AG04449 (cell line): ENCODE measurements at places on chromosomes 1 and 21.

GRCh38 chr1:171800851-171801250, 19.4 kb downstream of the METTL13 start:
- no peak for DNase-seq

DNA sequence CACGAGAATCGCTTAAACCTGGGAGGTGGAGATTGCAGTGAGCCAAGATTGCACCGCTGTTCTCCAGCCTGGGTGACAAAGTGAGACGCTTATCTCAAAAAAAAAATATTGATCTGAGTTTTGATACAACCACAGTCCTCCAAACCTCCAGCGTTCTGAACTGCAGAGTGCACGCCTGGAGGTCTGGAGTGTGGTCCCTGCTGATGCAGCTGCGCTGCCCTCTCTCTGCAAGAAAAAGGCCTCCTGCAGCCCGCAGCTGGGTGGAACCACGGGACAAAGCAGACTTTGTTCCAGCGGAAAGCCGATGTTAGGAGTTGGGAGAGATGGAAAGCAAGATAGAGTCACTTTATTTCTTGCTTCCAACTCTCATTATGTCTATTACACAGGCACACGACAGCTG, 144.9 kb upstream of the SOD1 start:
- no peak for DNase-seq

DNA sequence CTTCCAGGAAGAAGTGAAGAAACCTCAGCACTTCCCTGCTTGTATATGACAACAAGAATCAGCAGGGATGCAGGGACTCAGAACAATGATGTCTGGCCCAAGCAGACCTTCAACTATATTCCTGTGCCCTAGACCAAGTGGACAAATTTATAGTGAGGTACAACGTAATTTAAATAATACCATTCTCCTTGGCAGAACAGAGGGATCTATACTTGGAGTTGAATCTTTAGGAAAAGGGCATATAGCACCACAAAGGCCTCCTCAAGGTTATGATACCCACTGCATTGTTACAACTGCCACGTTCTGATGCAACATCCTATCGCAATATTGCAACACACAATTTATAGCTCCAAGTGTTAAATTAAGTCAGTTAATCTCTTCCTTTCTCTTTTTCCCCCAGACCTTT, 29.1 kb upstream of the GFI1 start:
- DNase-seq = no peak

- peak; percentile 70 for DNase-seq
Observed at GRCh38 chr1:65762081-65762862, 30.4 kb upstream of the PDE4B start.

DNA sequence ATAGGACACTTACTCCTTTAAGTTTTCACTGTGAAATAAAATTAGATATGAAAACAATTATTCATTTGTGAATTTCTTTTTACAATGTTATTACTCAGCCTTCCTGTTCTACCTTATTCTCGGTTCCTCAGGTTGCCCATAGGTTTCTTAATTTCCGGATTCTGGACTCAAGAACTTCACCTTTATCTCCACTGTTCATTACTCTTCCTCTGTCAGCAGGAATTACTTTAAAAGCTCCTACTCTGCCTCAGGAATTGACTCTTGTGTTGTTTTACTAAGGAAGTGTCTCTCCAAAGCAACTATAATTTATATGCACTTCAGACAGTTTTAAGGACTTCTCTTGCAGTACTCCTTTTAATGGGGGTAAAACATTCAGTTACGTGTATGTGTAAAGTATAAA, 123.8 kb downstream of the OSBPL9 start:
- DNase-seq = no peak

DNA sequence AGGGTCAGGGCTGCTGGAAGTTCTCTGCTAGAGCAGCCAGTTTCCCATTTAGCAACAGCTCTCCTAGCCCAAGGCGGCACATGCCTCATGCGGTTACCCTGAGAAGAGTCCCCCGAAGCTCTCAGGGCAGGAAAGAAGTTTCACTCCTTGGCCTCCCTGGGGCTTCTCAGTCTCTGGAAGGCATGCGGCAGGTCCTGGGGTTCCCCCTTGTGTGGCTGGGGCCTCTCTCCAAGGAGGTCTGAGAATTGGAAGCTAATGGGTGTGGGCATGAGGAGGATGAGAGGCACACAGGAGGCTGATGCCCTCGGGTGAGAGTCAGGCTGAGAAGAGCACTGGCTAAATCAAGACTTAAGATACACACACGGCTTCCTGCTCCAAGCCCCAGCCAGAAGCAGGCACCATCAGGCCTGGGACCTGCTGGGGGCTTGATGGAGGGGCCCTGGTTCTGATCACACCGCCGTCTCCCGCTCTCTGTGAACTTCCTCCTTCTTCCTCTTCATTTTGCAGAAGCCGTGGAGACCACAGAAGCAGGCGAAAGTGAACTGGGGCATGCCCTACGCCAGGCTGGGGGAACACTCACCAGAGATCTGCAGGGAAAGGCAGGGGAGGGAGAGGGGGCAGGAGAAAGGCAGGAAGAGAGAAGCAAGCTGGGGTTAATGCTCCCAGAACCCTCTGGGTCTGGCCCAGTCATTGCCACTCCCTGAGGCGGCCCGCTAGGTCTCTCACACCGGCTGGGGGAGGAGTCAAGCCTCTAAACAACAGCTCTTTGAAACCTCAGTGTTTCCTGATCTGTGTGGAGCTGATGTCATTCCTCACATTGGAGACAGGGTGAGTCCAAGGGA, 15.1 kb downstream of the BLACAT1 start:
- no peak for DNase-seq

GRCh38 chr1:197225611-197226010, 42.4 kb upstream of the CRB1 start:
- no peak for DNase-seq

GRCh38 chr1:43447891-43448708, 5.6 kb downstream of the HYI start:
- DNase-seq = no peak

- no peak for DNase-seq
Observed at GRCh38 chr1:116330846-116331245, 42.2 kb upstream of the ATP1A1 start.

DNA sequence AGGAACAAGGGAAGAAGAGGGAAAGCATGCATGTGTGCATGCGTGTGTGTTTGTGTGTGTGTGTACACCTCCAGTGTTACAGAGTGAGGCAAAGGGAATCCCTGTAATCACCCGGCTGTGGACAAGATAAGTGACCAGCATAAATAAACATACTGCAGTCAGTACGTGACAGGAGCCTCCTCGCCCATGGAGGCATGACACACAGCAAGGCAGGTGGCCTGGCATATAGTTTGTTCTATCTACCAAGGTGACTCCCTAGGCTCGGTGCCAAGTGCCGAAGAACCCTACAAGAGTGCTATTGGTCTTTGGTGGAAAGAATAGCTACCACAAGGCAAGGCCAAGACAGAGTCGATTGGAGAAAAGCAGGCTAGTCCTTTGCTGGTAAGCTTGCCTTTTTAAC, 31.7 kb upstream of the HEATR1 start:
- no peak for DNase-seq

- DNase-seq = no peak
Observed at GRCh38 chr1:203301331-203301668, 4.0 kb upstream of the BTG2 start.

DNA sequence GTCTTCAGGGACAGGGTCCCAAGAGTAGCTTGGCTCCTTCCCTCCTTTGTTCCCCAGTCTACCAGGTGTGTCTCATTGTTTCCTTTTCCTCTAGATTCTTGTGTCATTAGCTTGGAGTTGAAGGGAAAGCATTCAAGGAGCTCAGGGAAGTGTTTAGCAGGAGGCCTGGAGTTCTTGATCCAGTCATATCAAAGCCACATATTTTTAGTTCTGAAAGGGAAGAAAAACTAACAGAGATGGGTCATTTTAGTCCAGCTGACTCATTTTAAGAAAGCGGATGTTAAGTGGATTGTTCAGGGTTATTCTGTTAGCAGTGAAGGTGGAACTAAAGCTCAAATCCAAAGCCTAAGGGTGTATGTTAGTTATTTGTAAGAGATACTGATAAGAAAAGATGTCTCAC, 721 bp downstream of the C1orf54 start:
- no peak for DNase-seq

- no peak for DNase-seq
Observed at GRCh38 chr1:41925712-41926111, 7.0 kb upstream of the HIVEP3 start.

GRCh38 chr1:182783068-182783467, 6.5 kb upstream of the NPL start:
- no peak for DNase-seq

- DNase-seq = no peak
Observed at GRCh38 chr1:21940492-21940891, 3.4 kb upstream of the HSPG2 start.

DNA sequence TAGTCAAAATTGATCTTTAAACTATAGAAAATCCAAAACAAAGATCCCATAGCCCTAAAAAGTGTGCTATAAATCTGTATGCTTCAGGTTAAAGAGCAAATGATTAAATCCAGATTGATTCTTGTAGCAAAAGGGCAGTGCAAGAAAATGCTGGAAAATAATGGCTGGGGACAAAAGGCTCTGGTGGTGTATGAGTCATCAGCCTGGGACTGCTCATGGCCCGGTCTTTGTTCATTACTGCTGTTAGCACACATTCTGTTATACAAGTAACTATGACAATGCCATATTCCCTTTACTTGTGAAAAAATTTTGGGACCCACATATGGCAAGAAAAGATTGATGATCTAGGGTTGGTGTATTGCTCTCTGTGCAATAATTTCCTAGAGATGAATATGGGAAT, 89.1 kb downstream of the RWDD3 start:
- no peak for DNase-seq

- no peak for DNase-seq
Observed at GRCh38 chr21:36799869-36800268, 101.0 kb downstream of the SIM2 start.

DNA sequence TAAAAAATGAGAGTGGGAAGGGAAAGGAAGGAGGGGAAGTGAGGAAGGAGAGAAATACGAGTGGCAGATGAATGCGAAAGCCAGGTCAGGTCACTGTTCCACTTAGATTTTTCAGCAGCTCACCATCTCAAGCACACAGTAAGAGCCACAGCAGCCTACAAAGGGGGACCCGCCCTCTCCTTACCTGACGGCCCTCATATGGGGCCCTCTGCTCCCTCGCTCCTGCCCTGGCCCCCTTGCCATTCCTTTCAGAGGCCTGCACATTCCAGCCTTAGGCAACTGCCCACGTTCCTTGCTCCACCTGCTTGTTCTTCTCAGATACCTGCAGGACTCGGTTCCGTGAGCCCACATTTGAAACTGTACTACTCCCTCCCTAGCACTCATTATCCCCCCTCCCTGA, 22.0 kb downstream of the VPS26C start:
- no peak for DNase-seq

DNA sequence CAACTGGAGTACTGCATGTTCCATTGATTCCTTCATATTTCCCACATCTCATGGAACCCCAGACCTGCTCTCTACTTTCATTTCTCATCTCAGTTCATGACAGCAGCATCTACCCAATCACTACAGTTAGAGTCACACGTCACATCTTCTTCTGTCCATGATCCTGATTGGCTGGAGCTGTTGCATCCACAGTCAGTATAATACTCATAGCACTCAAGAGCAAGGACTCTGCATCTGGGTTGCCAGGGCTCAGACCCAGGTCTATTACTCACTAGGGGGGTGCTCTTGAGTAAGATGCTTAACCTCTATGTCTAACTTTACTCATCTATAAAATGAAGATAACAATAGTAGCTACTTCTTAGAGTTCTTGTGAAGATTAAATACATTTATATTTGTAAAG, 4.4 kb upstream of the XPR1 start:
- DNase-seq = no peak

DNA sequence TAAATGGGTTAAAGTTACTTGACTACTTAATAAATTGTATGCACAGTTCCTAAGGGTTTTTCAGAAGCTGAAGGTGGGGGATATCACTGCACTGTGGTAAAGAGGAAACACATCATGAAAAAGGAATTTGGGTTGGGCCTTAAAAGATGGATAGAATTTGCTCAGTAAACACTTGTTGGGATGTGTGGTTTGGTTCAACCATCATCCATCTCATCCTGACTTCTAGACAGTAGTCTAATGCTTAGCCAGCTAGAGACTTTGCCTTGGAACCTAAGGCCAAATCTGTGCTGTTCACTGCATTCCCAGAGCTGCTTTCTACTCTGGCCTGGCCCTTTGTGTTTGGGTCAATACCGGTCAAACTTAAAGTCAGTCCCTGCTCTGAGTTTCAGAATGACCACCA, 30.6 kb downstream of the LY9 start:
- no peak for DNase-seq

- DNase-seq = no peak
Observed at GRCh38 chr1:64320470-64320869, 117.0 kb downstream of the UBE2U start.

- no peak for DNase-seq
Observed at GRCh38 chr1:60936163-60936562, 146.2 kb upstream of the NFIA start.

DNA sequence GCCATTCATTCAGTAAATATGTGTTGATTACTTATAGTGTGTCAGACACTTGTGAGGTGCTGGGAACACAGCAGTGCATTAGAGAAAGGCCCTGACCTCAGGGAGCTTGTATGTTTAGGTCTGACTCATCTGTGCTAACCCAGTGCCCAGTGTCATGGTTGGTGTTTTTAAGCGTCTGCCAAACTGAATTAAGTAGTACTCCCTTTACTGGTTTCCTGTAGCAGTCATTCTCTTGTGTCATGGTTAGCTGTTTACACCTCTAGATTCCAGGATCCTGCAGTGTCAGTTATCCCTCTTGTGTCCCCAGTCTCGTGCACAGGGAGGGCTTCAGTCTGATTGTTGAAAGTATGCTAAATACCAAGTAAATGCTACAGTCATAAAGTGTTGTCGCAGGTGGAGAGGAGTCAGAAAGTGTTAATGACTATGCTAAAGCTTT, 14.2 kb downstream of the UCK2 start:
- no peak for DNase-seq

DNA sequence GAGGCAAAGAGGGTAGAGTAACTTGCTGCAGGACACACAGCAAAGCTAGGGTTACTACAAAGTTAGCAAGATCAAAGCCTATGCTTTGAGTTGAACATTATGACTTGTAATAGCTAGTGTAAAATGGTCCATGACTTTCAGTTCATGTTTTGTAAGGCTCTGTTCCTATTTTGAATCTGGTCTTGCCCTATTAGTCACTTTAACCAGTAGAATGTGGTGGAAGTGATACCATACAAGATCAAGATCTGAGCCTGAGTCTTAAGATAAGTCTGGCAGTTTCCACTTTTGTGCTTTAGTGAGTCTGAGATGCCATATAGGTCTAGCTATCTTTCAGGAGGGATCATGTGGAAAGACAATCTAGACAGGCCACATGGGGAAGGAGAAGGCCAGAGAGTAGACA, 282.1 kb upstream of the BRINP3 start:
- DNase-seq = no peak

DNA sequence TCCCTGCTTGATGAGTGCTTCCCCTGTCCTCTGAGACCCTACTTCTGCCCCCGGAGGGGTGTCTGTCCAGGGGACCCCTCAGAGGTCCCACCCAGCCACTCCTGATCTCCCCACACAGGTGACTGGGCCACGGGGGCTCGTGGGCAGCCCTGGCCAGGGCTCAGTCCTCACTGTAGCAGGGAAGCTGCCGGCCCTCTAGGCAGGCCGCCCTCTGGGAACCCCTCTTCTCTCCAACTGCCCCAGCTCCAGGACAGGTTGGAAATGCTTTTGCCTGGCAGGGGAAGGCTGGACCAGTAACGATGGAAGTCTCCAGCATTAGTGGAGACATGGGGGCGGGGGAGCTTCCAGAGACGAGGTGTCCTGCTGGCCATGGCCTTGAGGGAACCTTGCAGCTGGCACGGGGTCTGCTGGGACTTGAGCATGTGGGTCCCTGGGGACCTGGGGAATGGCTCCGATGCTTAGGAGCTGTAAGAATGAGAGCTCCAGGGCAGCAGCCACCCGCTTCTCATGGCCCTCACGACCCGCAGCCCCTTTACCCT, 3.1 kb upstream of the FNDC10 start:
- DNase-seq = no peak

- DNase-seq = no peak
Observed at GRCh38 chr1:17661546-17662157, 93.5 kb upstream of the ACTL8 start.
